ENCODE measurements at places on chromosomes 4 and X.

DNA sequence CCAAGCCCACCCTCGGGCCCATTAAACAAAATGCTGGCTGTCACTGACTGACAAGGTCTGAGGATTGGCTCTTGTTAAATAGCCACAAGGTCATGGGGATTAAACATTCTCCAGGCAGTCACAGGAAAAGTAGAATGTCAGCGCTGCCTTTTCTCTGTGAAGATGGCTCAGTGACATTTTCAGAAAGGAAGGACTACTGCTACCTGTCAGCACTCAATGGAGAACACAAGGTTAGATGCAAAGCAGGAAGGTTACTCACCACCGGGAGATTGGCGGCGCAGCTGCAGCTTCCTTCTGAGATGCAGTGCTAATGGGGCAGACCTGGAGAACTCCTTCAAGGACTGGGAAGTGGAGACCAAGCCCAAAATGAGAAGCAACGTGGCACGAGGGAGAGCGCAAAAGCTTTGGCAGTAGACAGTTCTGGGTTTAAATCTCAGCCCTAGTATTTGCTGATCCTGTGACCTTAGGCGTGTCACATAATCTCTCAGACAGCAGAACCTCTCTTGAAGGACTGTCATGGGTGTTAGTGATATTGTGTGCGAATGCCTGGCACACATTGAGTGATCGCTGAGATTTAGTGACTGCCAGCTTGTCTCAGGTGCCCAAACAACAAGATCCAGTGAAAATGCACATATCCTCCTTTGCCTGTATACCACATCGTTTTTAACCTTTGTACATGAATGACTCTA lies 213.1 kb upstream of the BOD1L1 start:
- DNase-seq = no peak

GRCh38 chr4:140331245-140331644 lies 42.2 kb upstream of the SCOC start:
- DNase-seq = no peak

- DNase-seq = no peak
These were observed 962.6 kb downstream of the PCDH7 start for GRCh38 chr4:31682796-31683195.

GRCh38 chr4:23485801-23486200 lies 404.0 kb downstream of the PPARGC1A start:
- DNase-seq = no peak

DNA sequence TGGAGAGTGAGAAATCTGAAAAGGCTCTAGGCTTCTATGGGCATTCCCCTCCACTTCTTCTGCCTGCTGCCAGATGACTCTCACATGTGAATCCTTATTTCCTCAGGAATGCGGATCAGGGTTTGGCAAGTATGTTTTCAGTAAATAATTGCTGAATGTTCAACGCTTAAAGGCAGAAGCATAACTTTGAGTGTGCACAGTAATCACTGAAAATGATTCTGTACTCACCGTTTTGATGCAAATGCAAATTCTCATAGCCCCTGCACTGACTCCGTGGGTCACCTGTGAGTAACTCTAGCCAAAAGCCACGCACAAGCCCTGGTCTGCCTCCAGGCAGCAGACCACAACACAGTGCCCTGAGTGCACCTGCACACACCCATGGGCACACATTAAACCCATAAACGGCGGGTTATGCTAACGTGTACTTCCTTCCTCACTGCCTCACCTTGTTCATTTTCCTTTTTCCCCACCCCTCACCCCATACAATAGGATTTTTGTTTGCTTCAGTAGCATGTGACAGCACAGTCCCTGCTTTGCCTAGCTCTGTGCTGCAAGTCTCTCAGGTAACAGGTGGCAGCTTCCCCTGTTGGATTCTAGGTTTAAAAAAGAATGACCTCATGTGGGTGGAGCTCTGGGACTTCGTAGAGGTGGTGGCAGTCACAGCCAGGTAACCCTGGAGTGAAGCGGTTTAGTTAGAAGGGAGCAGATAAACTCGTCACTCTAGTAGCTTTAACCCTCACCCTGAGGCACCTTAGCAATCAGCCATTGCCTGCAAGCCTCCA lies at the start of gene ARHGEF38:
Gene ARHGEF38, plus strand, starts transcription at position 656 of the 782 bp plus-strand sequence. CDS start 146 bp downstream, outside the sequence.
- no peak for DNase-seq

DNA sequence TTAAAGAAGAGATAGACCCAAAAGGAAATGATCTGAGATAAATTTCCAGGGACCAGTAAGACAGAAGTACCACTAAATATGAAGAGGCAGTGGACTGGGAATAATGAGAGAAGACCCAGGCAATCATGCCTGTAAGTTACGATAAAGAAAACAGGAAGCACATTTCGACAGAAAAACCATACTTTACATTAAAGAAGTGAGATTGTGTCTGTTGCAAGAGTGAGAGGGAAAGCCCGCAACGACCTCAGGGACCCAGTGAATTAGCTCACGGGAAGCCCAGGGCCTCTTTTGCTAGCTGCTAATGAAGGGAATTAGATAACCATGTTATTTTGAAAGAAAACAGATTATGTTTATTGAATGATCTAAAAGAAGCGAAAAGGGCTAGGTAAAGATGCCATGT lies 28.9 kb upstream of the ACSL1 start:
- no peak for DNase-seq

GRCh38 chr4:146342600-146343192 lies 128.4 kb downstream of the REELD1 start:
- no peak for DNase-seq

DNA sequence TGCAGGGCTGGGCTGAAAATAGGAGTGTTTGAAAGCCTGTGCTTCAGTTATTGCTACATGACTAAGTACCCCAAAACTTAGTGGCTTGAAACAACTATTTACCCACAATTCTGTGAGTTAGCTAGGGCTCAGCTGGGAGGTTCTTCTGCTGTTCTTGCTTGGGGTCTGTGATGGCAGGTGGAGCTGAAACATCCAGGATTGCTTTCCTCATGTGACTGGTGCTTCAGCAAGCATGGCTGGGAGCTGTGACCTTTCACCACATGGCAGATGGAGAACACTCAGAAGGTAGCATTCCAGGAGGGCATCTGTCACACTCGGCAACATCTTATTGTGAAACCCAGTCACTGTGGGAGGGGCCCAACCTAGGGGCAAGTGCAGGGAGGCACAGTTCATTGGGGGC lies 57.0 kb upstream of the TBC1D14 start:
- no peak for DNase-seq

DNA sequence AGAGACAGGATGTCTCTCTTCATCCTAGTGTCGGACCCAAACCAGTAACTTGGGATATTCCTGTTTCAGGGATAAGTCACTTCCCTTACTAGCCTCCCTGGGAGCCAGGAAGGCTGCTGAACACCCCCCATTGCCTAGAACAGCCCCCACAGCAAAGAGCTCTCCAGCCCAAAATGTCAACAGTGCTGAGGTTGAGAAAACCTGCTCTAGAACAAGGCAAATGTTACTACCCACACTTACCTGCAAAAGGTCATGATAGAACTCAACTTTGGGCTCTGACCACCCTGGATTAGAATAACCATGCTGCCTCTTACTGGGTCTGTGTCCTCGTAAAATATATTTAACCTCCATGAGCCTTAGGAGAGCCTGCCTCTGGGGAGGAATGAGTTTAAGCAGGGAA lies 20.3 kb downstream of the BEX3 start:
- no peak for DNase-seq

- no peak for DNase-seq
These were observed 291.7 kb upstream of the GATB start for GRCh38 chr4:152052451-152053057.

DNA sequence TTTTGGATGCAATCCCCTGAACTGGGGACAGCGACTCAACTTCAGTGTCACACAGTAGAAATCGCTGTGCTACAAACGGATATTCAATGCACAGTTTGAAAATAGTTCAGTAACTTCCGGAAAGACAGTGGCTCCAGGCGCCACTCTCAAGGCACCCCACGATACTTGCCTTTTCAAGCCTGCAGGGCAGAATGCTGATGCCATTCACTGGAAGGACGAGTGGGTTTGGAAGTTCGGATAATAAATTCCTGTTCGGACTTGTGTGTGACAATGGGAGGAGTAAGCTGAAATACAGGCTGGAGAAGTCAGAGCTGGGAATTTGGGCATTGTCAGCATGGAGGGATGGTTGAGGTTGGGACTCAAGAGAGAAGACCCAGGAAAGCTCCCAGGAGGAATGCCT lies 64.3 kb upstream of the HELT start:
- no peak for DNase-seq

- no peak for DNase-seq
These were observed 30.4 kb downstream of the KIT start for GRCh38 chr4:54687887-54688841.

DNA sequence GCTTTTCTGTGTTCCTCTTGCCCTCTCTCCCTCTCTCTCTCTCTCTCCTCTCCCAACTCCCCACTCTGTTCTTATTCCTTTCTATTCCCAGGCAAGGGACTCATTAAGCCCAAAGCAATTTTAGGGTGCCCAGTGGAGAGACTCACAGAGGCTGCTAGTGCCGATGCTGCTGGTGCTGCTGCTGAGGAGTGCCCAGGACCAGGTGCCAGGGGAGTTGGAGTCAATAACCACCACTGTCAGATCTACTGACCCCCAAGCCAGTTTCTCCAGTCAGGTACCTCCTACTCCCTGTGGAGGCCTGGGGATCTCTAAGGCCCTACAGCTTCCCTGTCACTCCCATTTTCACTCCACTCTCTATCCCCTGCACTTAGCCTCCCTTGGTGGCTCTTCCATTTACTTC lies 54.2 kb upstream of the LAS1L start:
- no peak for DNase-seq

GRCh38 chr4:169941141-169941540 lies 85.1 kb downstream of the MFAP3L start:
- DNase-seq = no peak

- DNase-seq = no peak
These were observed 510.4 kb downstream of the MID1IP1 start for GRCh38 chrX:39311646-39312045.

DNA sequence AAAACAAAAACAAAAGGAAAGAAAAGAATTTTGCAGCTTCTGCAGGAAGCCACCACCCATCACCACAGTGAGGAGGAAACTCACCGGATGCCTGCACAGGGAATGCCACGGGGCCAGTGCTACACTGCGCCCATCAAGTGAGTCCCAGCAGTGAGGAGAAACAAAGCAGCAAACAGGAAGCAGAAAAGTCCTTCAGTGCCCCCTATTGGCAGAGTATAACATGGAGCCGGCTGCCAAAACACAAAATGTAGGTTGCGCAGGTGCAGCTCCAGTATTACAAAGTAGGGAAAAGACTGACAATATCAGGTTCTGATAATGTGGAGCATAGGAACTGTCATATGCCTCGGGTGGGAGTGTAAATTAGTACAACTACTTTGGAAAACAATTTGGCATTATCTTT lies 23.3 kb upstream of the SCML2 start:
- no peak for DNase-seq

DNA sequence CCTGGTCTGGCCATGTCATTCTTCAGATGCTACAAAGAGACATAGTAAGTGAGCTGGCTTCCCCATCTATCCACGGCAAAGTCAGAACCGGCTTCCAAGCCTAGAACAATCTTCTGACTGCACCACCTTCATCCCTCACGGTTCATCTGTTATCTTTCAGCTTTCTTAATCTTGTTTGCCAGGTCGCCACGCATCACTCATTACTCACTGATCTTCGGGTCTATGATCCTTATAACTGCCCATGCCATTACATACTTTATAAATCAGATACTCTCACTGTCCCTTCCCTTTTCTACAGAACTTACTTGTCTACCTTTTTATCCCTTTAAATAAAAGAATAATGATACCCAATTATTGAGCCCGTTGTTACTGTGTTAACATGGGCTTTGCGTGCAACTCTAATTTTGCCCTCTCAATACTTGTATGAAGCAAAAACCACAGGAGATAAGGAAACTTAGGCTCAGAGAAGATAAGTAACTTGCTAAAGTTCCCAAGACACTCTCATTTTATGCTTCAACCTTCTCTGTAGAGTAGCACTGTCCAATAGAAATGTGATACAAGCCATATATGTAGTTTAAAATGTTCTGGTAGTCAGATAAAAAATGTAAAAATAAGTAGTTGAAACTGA lies 171.7 kb downstream of the AMELX start:
- no peak for DNase-seq

- DNase-seq = no peak
These were observed 27.3 kb upstream of the NEIL3 start for GRCh38 chr4:177282284-177282835.

- no peak for DNase-seq
These were observed 257.5 kb upstream of the FAT1 start for GRCh38 chr4:186981161-186981560.

GRCh38 chr4:13089659-13089998 lies 394.5 kb downstream of the RAB28 start:
- DNase-seq = no peak

DNA sequence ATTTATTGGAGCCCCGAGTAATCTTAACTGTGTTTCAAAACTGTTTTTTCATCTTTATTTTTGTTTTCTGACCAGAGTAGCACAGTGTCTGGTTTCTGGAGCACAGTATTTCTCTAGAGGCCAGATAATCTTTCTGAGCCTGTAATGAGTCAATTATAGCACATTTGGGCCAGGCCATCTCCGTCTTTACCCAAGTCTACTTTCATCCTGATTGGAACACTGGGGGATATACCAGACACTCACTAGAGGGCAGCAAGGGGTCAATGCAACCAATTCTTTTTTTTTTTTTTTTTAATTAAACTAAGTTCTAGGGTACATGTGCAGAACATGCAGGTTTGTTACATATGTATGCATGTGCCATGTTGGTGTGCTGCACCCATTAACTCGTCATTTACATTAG lies 282.0 kb downstream of the ARHGAP24 start:
- DNase-seq = no peak

- peak; percentile 45 for DNase-seq
These were observed 40.6 kb downstream of the HADH start for GRCh38 chr4:108030332-108030731.

GRCh38 chr4:90190525-90190924 lies 63.3 kb downstream of the CCSER1 start:
- DNase-seq = no peak

DNA sequence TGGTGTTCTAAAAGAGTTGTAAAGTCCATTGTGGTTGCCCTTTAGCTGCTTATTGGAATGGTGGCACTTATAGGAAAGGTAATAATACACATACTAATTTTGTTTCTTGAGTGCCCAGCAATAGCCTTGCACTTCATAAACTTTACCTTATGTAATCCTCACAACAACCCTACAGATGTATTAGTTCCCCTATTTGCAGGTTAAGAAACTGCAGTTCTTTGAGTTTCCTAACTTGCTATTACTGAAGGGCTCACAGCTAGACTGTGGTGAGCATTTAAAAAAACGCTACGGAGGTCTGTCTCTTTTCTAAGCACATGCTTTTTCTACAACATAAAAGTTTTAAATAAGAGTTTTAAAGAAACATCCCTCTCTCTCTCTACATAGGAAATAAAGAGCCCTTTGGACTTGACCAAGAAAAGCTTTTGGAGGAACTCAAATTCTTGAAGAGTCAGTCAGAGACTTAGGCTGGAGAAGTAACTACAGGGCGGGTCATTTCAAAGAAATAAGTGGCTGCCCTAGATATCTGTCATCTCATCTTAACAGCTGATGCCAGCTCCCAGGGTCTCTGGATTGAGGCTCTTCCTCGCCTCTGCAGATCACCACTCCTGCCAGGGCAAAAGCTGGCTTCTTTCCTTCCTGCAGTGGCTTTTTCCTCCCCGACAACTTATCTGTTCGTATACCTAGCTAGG lies 42.0 kb upstream of the FBXW7 start:
- no peak for DNase-seq

GRCh38 chr4:105422207-105422920 lies 51.5 kb downstream of the PPA2 start:
- DNase-seq = no peak

Measured in stimulated activated CD4-positive, alpha-beta T cell treated with anti-CD3 and anti-CD28 coated beads, Interleukin-15, amount 100 ng/mL, for 1 hour (primary cell).